ENCODE measurements at places on chromosomes 7 and 10.

GRCh38 chr7:113796557-113796956 is 122.3 kb downstream of the PPP1R3A start:
- no peak for DNase-seq

DNA sequence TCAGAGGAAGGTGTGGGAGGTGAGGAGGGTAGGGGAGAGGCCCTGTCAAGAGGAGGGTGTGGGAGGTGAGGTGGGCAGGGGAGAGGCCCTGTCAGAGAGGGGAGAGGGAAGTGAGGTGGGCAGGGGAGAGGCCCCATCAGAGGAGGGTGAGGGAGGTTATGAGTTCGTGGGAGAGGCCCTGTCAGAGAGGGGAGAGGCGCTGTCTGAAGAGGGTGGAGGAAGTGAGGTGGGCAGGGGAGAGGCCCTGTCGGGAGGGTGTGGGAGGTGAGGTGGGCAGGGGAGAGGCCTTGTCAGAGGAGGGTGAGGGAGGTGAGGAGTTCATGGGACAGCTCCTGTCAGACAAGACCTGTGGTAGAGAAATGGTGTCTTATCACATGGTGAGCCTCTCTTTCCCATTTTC is 74.4 kb downstream of the INPP5A start:
- no peak for DNase-seq

- DNase-seq = no peak
Measured at GRCh38 chr7:74284781-74285259, 4.4 kb upstream of the CLIP2 start.

DNA sequence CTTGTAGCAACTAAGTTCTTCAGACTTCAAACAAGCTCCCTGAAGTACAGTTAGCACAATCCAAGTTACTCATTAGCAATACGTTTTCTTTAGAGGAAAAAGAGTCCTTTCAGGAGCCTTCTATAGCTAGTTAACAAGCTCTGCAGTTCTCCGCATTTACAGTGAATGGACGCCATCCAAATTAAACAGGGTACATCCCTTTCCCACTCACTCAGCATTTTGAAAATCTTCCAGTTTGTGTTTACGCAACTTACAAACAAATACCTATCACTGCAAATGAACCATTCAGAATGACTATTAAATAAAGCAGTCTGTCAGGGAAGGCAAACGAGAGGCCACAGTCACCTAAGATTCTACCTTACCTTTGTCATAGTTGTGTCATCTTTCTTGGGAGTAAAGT is 84.5 kb downstream of the RNF32 start:
- DNase-seq = no peak

GRCh38 chr7:17229228-17229627 is 69.2 kb upstream of the AHR start:
- DNase-seq = no peak

GRCh38 chr10:7028809-7029166 is 382.0 kb downstream of the SFMBT2 start:
- no peak for DNase-seq

GRCh38 chr7:77794000-77794399 is 4.2 kb downstream of the TMEM60 start:
- no peak for DNase-seq

GRCh38 chr10:59655309-59655708 is 54.3 kb downstream of the SLC16A9 start:
- DNase-seq = no peak
